AG20443 (cell line): ENCODE measurements at places on chromosomes 16 and 17.

DNA sequence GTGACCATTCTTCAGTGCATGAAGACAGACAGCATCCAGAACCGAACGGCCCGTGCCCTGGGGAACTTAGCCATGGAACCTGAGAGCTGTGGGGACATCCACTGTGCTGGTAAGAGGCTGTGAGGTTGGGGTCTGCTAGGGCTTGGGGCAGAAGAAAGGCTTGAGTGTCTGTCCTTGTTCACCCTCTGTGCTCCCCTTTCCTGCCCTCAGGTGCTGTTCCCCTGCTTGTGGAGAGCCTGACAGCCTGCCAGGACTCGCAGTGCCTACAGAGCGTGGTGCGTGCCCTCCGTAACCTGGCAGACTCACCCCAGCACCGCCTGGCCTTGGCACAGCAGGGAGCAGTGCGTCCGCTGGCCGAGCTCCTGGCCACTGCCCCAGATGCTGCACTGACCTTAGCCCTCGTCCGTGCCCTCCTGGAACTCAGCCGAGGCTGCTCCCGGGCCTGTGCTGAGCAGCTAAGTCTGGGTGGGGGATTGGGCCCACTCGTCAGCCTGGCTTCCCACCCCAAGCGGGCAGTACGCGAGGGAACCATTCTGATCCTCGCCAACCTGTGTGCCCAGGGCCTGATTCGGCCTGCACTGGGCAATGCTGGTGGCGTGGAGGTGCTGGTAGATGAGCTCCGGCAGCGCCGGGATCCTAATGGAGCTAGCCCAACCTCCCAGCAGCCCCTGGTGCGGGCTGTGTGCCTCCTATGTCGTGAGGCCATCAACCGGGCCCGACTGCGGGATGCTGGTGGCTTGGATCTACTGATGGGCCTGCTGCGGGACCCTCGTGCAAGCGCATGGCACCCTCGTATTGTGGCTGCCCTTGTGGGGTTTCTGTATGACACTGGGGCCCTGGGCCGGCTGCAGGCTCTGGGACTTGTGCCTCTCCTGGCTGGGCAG is 2.9 kb downstream of the ARMC5 start:
- no peak for DNase-seq

- no peak for DNase-seq
These were observed 88.8 kb downstream of the LITAF start for GRCh38 chr16:11497851-11498289.

DNA sequence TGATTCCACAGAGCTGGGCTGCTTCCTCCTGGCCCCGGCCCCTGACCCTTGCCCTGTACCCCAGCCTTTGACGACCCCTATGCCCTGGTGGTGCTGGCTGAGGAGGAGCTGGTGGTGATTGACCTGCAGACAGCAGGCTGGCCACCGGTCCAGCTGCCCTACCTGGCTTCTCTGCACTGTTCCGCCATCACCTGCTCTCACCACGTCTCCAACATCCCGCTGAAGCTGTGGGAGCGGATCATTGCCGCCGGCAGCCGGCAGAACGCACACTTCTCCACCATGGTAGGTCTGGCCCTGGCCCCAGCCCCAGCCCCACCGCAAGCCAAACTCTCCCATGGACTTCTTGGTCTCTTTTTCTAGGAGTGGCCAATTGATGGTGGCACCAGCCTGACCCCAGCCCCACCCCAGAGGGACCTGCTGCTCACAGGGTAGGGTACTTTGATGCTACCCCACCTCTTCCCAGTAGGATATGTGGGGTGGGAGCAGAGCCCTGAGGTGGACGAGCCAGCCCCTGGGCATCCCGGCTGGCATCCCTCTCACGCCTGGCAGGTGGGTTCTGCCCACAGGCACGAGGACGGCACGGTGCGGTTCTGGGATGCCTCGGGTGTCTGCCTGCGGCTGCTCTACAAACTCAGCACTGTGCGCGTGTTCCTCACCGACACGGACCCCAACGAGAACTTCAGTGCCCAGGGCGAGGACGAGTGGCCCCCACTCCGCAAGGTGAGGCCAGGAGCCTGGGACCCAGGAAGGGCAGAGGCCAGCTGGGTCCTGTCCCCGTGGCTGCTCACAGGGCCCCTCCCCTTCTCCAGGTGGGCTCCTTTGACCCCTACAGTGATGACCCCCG is 19.0 kb upstream of the MYO15B start:
- no peak for DNase-seq

GRCh38 chr17:32822996-32823395 is 53.9 kb downstream of the MYO1D start:
- DNase-seq: no peak

- DNase-seq: no peak
These were observed 12.6 kb downstream of the TEKT1 start for GRCh38 chr17:6818938-6819337.

- no peak for DNase-seq
These were observed 9.3 kb upstream of the IRX5 start for GRCh38 chr16:54921206-54921824.
